ENCODE measurements at places on chromosomes 3 and 15.
A peak's percentile ranks its signal among the peaks of the same experiment; 100 is the strongest.

GRCh38 chr15:68543165-68544008 lies 35.4 kb upstream of the CORO2B start:
- no peak for DNase-seq

GRCh38 chr3:89114841-89115223 lies 7.4 kb downstream of the EPHA3 start:
- DNase-seq, result no peak

DNA sequence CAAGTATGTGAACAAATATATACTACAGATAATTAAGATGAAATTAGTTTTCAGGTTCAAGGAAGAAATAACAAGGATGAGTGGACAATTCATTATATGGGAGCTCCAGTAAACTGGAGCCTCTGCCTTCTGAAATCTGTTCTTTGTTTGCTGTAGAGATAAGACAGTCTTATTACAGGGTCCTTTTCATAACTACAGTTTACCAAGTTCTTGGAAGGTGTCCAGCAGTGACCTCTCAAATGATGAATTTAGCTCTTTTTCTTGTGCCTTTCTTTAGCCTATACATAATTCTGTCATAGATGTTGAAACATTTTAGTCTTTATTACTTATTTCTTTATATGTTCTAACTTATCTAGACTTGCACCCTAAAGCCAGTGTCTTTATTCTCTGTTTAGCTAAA lies 89.7 kb upstream of the GBE1 start:
- DNase-seq, result no peak

DNA sequence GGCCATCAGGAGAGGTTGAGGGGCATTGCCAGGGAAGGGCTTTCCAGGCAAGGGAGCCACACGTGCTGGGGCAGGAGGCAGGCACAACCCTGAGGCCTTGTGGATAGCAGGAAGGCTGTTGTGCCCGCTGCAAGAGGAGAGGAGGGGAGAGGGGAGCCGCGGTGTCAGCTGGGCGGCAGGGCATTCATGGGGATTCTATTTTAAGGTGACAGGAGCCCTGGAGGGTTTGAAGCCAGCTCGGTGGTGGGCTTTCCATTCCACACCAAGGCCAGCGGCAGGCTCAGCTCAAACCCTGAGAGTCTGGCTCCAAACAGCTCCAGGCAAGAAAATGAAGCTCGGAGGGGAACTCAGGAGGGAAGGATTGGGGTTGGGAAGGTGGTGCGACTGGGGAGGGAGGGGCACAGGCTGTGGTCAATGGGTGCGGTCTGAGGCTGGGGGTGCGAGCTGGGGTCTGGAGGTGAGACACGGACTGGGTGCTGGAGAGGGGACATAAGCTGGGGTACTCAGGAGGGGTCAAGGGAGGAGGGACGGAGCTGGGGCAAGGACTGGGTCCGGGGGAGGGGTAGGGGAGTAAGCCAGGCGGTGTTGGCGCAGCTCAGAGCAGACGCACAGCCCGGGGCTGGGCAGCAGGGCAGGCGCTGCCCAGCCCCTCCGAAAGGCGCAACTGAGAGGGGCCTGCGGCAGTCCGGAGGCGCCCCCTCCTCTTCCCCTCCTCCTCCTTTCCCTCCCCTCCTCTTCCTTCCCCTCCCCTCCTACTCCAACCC lies 43.4 kb downstream of the TPRA1 start:
- no peak for DNase-seq

GRCh38 chr15:65516997-65517865 lies at the start of gene DPP8:
Gene DPP8 (minus strand): TSS chr15:65517689. CDS start chr15:65512553, 5,136 bp downstream.
- DNase-seq, result peak; percentile 94

- no peak for DNase-seq
Measured at GRCh38 chr3:33895658-33896057, 97.2 kb downstream of the PDCD6IP start.

DNA sequence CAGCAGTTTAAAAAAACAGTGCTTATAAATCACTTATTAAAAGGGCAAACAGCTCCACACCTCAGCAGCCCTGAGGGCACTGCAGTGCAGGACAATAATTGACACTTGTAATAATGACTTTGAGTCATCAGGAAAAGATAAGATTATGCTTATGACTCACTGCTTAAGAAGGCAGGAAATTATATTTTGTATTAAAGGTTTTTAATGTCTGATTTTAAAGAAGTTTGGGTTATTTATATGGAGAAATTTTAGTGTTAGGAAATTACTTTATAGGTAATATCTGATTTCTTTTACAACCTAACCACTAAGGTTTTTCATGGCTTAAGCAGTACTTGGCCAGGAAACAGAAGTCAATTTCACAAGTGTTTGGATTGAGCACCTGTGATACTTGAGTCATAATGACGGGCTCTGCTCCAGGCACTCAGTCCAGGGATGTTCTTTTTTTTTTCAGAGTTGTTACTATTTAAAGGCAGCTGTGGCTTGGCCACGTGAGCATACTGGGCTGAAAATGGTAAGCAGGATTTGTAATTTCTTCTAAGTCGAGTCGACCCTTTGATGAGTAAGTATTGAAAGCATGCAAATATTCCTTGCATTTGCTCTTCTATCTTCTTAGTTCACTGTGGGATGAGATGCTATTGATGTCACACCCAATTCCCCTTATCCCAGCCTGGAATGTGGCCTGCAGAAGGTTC lies 21.6 kb upstream of the SLC6A20 start:
- no peak for DNase-seq

DNA sequence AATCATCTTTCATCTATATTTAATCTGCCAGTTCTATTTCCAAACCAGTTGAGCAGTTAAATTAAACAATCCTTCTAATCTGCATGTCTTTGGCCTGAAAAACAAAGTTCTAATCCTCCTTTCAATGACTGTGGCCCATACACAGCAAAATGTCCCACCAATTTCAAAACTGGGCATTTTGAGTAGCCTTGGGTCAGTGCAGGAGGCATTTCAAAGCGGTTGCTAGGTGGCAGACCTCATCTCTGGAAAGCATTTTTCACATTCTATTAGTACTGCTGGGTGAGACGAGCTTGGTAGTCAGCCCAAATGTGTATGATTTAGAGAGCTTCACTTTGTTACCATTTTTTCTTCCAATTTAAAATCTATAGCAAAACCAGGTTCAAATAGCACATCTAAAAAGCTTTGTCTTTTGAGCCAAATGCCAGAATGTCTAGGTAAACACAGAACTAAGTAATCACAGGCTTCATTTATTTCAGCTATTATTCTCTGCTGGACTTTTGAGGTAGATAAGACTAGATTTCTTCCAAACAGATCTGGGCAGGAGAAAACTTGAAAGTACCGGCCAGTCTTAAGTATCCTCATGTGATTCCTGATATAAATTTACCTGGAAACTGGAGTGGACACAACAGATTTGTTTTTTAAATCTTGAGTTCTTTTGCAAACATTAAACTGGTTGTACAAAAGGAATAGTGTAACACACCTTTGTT lies 8.9 kb upstream of the ARHGEF26 start:
- no peak for DNase-seq

- DNase-seq, result no peak
Measured at GRCh38 chr3:79032686-79033318, 735.0 kb downstream of the ROBO1 start.

- no peak for DNase-seq
Measured at GRCh38 chr3:140019946-140020345, 85.0 kb downstream of the CLSTN2 start.

DNA sequence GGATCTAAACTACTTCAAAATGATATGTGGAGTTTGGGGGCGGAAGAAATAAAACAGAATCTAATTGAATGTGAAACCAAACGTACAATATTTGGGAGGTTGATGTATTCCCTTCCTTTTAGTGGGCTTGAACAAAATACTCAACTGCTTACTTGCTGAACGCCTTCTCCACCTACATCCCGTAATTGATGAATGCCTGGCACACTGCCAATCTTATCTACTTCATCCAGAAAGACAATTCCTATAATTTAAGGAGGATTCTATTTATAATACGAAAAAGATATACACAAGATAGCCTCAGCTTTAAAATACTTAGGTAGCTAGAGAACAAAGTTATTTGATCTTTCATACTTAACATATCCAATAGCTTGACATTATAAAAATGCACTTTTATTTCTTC lies 23.1 kb upstream of the PDCD7 start:
- DNase-seq, result no peak

GRCh38 chr15:48103647-48104046 lies 17.1 kb upstream of the SLC24A5 start:
- no peak for DNase-seq

GRCh38 chr3:179871782-179872181 lies 165.0 kb downstream of the PEX5L start:
- DNase-seq, result no peak

DNA sequence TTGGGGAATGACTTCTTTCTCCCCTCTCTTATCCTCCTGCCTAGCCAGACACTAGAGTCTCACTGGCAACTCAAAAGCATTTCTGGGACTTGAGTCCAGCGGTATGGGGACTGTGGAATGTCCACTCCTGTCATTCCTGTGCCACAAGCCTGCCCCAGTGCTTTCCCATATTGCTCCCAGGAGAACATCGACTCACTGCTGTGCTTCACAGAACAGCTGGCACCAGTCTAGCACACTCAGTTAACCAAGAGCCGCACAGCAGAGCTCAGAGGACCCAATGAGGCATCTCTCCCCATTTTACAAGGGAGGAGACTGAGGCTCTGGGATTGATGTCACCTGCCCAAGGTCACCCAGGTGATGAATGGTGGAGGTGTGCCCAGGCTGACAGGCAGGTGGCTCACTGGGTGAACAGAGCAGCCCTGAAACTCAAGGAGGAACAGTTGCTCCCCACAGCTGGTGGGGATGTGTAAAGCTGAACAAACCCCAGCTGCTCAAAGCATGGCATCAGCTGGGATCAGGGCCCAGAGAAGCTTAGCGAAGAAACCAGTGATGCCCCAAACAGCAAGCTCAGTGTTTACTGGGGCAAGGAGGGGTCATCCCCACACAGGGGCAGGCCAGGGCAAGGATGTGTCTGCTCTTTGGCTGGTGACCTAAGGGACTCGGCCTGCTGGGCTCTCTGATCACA lies 35.4 kb upstream of the DUSP7 start:
- DNase-seq, result no peak

DNA sequence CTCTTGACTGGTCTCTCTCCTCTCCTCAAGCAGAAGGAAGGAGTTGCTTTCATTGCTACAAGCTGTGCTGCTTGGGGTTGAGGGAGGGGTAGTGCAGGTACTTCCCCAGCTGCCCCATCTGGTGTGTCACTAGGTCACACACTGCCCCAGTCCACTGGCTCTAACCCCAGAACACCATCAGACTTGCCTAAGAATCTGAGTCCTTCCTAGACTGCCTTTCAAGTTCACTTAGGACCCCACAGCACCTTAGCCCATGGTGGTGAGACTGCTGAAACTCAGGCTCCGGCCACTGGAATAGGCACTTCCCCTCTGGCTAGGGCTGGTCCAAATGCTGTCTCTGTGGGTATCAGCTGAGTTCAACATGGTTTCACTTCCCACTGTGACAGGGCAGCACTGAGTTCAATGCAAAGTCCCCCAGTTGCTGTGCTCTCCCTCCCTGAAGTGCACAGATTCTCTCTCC lies 279.7 kb upstream of the GOLGA6L4 start:
- no peak for DNase-seq

DNA sequence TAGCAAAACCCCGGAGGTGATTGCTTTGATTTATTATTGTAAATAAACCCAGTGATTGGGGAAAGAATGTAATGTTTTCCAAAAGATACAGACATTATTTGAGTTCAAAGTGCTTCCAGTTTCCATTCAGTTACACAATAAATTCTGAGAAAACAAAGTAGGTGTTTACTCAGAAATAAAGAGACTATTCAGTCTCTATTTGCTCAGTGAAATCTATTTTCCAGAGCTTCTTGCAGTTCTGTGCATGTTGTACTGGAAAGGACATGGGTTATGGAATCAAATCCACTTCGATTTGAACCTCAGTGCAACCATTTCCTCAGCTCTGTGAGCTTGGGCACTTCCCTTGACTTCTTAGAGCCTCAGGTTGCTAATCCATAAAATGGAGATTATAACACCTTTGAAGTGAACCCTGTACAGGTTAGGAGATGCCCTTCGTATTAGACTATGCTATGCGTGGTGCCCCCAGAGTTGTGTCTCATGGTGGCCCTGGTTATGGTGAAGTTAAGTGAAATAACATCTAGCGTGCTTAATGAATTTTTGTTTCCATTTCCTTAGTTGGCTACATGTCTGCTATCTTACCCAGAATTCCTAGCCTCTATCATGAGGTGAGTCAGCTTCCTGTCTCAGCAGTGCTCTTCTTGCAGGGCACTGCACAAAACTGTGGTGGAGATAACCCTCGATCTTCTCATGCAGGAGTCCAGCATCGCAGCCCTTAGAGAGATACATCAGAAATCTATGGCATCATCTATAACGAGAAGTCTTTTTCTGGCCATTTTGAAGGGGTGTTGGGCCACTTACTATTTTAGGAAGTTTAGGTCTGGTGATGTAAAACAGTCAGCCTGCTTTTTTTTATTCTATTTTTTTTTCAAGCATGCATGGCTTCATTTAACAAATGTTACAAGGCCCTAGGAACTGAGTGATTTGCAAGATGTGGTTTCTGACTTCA lies 97.7 kb downstream of the RPL39L start:
- DNase-seq, result no peak

DNA sequence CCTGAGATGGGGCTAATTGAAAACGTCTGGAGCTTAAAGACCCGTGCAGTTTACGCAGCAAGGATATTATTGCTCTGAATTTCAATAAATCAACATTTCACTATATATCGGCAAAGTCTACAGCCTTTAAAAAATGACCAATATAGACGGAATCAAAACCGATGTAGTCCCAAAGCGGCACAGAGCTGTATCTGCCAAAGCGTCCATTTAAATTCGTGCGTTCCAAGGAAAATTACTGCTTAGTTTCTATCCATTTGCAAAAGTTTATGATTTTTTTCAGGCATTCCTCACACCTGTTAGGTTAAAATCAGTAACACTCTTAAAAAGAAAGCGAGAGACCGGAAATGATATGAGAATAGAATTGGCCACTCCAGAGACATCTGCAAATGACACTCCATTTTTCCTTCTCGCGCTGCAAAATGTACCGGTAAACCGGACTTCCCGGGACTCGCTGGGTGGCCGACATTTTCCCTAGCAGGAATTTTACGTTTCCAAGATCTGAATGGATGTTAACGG lies 777 bp upstream of the EIF4A2 start:
- DNase-seq, result no peak

- no peak for DNase-seq
Measured at GRCh38 chr3:194315965-194316361, 35.2 kb downstream of the CPN2 start.

GRCh38 chr15:81265944-81266775 lies 57.8 kb downstream of the STARD5 start:
- DNase-seq, result peak; percentile 89
